ENCODE measurements at places on chromosomes 6 and 20.

DNA sequence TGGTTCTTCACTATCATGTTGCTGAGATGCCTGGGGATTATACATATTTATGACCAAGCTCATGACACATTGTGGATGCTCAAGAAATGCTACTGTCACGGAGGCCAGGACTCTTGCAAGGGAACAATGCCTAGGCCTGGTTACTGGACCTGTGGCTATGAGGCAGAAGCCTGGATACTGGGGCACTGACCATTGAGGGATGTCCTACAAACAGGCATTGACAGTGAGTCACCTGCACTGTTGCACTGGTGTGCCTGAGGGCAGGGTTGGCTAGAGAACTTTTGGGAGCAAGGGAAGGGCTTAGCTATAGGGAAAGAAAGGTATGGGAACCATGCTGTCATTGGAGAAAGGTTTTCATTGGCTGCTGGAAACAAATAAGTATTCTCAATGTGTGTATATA is 313.1 kb upstream of the SUPT3H start:
- no peak for DNase-seq

DNA sequence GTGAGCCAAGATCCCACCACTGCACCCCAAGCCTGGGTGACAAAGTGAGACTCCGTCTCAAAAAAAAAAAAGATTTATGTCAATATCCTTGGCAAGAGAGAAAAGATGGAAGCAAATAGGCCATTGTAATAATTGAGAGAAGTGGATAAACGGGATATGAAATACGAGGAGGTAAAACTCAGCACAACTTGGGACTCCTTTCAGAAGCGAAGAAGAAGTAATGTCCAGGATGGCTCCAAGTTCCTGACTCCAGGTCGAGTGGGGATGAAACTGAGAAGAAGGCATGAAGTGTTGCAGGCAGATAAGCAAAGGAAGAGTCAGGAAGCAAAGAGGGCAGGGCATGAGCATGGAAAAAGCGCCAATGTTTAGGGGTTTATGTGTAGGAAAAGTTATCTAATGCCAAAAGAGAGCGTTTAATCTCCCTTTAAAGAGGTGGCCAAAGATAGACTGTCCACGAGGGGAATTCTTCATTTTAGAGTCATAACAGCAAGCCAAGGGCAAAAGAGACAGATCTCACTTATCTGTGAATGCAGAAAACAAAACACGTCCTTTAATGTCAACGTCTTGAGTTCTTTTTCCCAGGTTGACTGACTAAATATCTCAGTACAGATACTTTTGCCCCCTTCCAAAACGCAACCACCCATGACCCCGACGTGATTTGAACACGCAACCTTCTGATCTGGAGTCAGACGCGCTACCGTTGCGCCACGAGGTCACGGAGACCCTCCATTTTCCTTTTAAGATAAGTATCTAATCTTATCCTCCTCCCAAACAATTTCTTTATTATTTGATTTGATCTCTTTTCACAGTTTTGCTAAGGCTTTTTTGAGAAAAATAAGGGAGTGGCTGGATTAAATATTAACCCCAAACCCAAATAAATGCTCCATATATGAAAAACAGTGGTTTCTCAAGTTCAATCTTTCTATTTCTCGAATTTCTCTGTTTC is 46.3 kb upstream of the BTN3A2 start:
- DNase-seq, result no peak

DNA sequence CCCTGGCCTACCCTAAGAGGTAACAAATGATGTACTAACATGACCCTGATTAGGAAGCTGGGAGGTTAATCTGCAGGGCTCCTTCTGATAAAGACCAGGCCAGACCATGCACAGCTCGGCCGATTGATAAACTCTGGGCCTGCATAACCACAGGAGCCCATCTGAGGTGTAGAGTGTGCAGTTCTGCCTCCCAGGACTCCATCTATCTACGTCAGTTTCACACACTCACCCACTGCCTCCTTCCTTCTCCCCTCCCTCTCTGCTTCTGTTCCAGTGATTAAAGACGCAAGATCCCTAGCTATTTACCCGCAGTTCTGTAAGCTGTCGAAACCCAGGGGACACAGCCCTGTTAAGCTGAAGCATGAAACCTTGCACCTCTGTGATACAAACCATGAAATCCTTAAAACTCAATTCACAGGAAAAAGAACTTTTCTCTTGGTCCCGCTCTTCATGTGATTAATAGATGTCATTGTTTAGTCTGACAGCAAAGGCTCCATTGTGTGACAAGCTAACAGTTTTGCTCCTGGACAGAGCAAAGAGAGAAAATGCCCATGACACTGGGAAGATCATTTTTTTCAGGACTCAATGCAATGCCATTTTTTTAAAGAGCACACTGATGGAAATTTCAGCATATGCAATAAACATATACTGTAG is 470.6 kb downstream of the MAFB start:
- DNase-seq, result no peak

GRCh38 chr6:122702841-122703240 is 76.7 kb upstream of the FABP7 start:
- DNase-seq, result no peak

GRCh38 chr6:33359331-33359730 is 32.3 kb upstream of the KIFC1 start:
- no peak for DNase-seq

DNA sequence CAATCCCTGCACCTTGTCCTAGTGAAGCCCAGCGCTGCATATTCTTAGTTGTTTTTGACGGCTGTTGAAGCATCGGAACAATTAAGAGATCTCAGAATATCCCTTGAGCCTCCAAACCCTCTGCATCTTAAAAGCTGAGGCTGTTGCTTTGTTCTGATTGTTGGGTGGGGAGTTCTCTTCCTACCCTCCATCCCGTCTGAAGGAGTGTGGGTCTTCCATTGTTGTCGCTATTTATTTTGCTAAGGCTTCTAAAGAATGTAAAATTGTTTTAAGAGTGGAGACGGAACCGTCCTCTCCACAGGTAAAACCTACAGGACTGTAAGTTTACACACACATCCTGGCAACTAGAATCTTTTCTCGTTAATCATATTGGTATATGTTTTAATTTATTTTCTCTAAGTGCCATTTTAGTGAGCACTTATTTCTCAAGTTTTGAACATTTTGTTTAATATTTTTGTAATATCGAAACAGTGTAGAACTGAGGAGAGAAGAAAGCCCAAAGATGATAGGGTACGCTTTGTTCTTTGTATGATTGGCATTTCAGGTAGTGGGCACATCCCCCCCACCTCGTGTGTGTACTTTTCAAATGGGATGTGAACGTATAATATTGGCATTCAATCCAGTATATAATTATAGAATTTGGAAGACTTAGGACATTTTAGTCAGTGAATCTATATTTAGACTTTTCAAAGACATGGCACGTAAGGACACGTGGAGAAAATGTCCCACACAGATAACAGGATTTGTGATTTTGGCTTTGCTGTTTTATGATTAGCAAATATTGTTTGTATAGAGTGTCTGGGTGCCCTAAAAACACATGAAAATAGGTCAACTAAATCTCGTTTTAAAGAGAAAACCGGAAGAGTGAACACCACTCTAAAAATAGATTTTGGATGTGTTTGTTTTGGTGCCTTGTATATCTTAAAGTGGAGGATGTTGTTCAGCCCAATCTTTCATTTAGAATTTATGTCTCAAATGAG is 1.3 kb downstream of the RNF146 start:
- no peak for DNase-seq

DNA sequence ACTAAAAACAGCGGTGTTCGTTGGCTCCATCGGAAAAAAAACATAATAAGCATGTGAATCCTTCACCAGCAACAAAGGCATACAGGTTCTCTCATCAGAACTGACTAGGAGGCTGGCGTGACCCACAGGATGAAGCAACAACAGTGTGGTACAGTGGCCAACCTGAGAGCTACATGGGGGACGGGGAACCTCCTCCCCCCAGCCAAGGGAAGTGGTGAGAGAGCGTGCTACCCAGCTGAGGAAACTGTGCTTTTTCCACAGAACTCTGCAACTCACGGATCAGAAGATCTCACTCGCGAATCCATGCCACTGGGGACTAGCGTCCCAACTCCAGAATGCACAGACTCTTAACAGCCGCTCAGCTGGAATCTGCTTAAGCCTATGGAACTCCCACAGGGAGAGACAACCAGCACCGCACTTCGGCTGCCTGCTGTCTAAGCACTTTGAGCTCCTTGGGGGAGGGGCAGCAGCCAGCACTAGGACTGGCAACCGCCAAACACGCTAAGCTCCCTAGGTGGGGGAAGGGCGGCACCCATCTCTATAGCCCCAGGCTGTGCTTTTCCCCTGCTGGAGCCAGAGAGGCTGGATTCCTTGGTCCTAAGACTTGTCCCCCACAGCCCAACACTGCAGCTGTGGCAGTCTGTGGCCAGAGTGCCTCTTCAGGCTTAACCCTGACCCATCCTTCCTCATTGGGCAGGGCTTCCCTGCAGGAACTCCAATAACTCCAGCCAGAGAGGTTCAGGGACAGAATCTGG is 538.3 kb upstream of the BTBD3 start:
- DNase-seq, result peak; percentile 37

DNA sequence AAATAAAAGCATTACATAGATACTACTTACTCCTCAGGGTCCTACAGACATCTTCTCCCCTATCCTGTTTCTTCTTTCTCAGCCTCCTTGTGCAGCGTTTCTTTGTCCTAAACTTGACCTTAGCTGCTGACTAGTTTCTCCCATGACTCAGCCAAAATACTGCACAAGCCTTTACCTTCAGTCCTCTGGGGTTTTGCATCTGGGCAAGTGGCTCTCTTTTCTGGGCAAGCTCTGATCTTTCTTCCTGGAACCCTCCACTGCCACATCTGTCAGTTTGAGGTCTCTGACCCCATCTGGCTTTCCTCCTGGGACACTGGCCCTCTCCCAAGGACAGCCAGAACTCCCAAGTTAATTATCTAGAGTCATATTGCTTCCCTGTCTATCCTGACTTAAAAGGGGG is 838.4 kb downstream of the DHX35 start:
- DNase-seq, result no peak

All from Kasumi-1 (cell line).